Iris pigment epithelial cell (primary cell): ENCODE measurements at places on chromosomes 4 and X.
A peak's percentile ranks its signal among the peaks of the same experiment; 100 is the strongest.

DNA sequence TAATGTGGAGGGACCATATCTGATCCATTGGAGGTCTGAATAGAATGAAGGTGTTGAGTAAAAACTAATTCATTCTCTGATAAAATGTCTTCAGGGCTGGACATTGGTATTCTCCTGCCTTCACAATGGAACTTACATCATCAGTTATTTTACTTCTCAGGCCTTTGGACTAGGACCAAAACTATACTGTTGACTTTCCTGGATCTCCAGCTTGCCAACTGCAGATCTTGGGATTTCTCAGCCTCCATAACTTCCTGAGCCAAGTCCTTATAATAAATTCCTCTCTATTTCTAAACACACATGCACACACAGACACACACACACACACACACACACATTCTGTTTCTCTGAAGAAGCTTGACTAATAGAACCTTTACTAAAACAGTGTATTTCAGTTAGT, 1858.6 kb upstream of the ADGRL3 start:
- DNase-seq = no peak

DNA sequence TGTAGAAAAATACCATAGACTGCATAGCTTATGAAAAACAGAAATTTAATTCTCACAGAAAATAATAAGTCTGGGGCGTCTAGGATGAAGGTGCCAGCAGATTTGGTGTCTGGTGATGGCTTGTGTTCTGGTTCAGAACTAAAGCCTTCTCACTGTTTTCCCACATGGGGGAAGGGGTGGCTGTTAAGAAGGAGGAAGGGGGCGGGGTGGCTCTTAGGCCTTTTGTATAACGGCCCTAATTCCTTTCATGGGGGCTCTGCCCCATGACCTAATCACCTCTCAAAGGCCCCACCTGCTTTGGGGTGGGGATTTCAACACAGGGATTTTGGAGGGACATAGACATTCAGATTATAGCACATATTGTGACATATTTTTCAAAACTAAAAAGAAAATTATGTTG, 173.2 kb upstream of the TECRL start:
- DNase-seq = no peak

DNA sequence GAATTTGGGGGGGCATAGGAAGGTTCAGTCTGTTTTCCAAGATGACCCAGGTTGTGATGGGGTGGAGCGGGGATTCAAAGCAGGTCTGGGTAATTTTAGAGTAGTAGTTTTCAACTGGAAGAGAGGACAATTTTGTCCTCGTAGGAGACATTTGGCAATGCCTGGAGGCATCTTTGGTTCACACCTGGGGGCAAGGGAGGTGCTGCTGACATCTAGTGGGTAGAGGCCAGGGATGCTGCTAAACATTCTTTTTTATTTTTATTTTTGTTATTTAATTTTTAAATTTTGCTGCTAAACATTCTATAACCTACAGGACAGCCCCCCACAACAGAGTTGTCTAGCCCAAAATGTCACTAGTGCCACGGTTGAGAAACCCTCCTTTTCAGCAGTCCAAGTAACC, 1.9 kb downstream of the RAB9A start:
- DNase-seq = no peak

DNA sequence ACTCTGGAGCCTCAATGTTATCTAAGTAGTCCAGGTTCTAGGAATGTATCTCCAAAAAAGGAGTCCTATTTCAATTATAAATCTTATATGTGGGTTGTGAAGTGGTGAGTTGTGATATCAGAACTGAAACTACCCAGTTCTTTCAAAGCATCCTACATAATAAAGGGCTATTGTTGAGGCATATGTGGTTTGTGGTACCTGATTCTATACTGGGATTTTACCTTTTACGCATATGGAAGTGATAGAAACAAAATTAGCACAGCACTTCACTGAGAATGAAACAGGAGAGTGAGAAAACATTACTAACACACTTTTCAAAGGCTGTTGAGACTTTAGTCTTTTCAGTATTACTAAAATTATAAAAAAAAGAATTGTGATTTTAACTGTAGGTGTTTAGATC, 417.7 kb upstream of the GALNT7 start:
- DNase-seq = no peak

GRCh38 chrX:14409341-14409740, 120.0 kb upstream of the GLRA2 start:
- peak; percentile 27 for DNase-seq

- peak; percentile 41 for DNase-seq
These were observed 710.7 kb upstream of the FAM241A start for GRCh38 chr4:111434586-111434985.

DNA sequence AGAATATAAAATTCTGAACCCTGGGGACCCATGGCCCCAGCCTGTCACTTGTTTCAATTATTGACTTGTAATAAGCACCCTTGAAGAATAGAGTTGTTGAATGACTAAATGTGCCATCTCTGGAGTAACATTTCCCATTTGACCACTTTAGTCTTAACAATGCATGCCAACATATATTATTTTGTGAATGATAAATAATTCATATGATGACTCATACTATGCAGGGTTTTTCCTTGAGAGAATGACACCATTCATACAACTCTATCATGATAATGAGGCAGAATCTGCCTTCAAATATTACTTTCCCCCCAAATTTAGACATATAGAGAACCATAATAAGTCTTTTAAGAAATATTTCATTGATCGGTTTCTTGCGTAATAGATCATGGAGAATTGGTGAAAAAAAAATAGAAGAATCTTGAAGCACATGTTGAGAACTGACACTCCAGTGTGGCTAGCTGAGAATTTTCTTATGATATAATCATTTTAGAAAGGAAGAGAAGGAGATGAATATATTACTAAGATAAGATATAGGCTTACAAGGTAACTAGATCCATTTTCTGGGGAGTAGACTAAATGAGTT, 404.5 kb downstream of the GRXCR1 start:
- DNase-seq = no peak

GRCh38 chr4:174377613-174378012, 93.9 kb downstream of the CEP44 start:
- peak; percentile 69 for DNase-seq

GRCh38 chrX:152656890-152657289, 19.2 kb downstream of the GABRQ start:
- no peak for DNase-seq

GRCh38 chr4:36053930-36054329, 190.4 kb downstream of the ARAP2 start:
- peak; percentile 38 for DNase-seq

DNA sequence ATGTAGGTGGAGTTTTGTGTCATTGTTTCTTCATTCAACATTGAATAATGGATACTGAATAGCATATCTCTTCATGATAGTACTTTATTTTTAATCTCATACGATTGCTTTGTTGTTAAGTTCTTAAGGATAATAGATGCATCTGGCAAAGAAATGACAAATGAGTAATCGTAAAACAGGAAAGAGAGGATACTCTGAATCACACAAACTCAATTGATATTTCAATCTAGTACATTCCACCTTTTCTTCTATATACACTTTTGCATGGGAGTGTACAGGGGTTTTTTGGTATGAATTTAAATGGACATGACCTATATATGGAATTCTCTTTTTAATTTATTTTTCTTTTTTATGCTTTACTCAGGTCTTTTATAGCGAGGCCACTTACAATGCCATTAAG, 186.9 kb upstream of the STK26 start:
- DNase-seq = no peak

DNA sequence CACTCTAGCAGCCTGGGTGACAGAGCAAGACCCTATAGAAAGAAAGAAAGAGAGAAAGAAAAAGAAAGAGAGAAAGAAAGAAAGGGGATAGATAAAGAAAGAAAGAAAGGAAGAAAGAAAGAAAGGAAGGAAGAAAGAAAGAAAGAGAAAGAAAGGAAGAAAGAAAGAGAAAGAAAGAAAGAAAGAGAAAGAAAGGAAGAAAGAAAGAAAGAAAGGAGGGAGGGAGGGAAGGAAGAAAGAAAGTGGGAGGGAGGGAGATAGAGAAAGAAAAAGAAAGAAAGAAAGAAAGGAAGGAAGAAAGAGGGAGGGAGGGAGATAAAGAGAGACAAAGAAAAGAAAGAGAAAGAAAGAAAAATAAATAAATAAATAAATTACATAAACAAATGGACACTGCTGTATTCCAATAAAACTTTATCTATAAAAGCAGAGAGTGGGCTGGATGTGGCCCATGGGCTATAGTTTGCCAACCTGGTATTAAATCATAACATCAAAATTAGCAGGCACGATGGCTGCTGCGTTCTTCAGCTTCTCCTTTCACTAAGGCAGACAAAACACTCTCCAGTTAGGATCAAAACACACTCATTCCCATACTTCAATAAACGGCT, 165.0 kb downstream of the ZNF674 start:
- no peak for DNase-seq

- DNase-seq = no peak
These were observed 25.1 kb upstream of the HS6ST2 start for GRCh38 chrX:132983496-132983895.

- DNase-seq = no peak
These were observed 133.0 kb downstream of the MAD2L1 start for GRCh38 chr4:119933606-119934005.

- DNase-seq = peak; percentile 88
These were observed 12.6 kb downstream of the SRD5A3 start for GRCh38 chr4:55358668-55359067.
